HFFc6 (cell line): ENCODE measurements at places on chromosomes 11 and 22.

- no peak for DNase-seq
Observed at GRCh38 chr11:74735365-74735928, 4.2 kb upstream of the CHRDL2 start.

DNA sequence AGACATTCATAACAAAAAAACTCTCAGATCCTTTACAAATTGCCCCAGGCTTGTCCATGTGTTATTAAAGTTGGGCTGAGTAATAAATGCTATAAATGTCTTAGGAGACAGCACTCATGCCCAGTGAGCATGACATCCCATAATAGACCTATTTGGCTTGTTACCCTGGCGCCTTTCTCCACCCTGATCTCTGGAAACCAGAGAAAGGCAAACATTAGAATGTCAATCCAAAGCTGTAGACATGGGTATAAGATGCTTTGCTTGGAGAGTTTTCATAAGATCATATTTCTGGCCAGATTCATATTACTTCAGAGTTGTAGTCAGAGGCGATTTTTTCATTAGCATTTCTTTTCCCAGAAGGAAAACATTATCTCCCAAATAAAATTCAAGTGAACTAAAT is 161.3 kb upstream of the UBASH3B start:
- peak; percentile 30 for DNase-seq

DNA sequence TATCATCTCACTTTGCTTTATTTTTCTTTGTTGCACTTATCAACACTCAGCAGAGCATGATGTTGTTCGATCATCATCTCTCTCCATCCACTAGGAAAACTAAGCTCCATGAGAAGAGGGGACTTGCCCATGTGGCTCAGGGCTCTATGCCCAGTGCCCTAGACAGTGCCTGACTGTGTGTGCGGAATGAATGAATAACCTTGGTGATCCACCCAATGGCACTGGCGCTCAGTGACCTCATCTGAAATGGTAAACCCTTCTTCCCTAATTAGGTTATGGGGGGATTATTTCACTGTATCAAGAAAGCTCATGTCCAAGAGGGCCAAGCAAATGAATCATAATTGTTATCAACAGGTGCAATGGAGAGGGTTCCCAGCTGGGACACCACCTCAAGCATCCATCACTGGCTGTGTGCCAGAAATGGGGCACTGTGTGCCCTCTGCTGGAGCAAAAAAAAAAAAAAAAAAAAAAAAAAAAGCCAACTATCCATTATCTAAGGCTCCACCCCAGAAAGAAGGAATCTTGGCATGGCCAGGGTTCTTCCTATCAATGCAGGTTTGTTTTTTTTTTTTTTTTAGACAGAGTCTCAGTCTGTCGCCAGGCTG is 172.6 kb downstream of the LARGE1 start:
- DNase-seq = no peak

DNA sequence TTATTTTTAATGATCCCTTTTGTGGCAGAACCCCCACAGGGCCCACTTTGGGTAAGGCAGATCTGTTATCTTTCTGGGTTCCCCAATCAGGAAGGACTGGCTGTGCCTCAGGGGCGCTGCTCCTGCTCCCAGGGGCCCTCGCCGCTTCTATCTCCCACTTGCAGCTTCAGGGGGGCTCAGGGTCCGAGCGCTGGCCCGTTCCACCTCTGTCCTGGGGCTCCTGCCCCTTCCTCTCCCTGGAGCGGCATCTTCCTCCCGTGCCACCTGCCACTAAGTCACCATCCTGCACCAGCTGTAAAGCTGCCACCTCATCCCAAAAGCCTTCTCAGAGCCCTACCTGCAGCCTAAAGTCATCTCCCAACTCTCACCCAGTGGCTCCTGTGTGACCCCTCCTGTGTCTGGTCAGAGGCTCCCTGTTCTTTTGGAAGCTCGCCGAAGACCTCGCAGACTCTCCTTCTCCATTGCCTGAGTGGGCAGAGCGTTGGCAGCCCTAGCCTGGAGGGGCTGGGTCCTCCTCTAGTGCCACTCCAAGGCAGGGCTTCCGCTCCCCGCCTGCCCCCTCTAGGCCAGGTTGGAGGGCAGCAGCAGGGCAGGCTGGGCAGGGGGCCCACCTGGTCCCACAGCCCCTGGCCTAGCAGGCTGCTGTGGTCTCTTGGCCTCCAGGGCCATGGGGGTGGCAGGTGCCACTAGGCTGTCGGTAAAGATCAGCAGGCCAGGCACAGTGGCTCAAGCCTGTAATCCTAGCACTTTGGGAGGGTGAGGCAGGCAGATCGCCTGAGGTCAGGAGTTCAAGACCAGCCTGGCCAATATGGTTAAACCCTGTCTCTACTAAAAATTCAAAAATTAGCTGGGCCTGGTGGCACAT is 106.7 kb downstream of the MORC2 start:
- DNase-seq = no peak

GRCh38 chr11:60717956-60718355 is 6.6 kb upstream of the MS4A18 start:
- no peak for DNase-seq

GRCh38 chr11:58334708-58335107 is 24.2 kb downstream of the OR5B17 start:
- peak; percentile 89 for DNase-seq

- DNase-seq = no peak
Observed at GRCh38 chr11:12276356-12276755, 101.0 kb upstream of the PARVA start.

DNA sequence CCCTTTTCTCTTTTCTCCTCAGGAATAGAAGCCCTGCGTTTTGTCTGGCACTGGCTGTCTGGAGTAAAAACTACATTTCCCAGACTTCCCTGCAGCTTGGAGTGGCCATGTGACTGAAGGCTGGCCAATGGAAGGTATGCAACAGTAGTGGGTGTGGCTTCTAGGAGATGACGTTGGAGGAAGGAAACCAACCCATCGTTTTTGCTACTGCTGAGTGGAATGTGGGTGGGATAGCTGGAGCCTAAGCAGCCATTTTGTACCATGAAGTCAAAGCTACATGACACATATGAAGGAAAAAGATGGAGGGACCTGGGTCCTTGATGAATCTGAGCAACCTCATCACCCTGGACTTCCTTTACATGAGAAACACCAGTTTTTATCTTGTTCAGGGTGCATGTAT is 19.6 kb downstream of the FGF3 start:
- peak; percentile 48 for DNase-seq

- no peak for DNase-seq
Observed at GRCh38 chr11:19842505-19842904, 129.9 kb downstream of the NAV2 start.

DNA sequence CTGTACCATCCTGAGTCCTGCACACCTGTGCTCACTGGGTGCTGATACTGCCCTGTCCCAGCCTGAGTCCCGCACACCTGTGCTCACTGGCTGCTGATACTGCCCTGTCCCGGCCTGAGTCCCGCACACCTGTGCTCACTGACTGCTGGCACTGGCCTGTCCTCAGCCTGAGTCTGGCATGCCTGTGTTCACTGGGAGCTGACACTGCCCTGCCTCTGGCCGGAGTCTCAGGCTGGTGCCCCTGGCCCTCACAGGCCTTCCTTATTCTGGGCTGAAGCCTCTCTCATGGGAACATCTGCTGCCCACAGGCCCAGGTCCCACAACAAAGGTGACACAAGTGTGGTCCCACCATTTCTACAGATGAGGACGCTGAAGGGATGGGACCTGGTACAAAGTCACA is 115.1 kb downstream of the MPPED1 start:
- DNase-seq = no peak

DNA sequence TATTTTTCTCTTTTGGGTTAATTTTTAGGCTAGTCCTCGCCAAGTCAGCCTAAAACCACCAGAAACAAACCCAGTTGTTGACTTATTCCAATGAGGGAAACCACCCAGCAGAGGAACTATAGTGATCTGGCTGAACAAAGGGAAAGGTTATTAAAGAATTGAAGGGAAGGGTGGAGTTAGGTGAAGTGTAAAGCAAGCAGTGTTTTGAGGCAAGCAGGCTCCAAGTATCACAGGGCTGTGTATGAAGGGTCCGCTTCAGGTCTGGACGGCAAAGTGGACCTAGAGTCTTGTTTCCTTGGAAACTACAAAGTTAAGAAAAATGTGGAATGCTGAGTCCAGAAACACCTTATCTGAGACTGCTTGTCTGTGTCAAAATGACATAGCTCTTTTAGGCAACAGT is 3.2 kb upstream of the TCN2 start:
- no peak for DNase-seq

DNA sequence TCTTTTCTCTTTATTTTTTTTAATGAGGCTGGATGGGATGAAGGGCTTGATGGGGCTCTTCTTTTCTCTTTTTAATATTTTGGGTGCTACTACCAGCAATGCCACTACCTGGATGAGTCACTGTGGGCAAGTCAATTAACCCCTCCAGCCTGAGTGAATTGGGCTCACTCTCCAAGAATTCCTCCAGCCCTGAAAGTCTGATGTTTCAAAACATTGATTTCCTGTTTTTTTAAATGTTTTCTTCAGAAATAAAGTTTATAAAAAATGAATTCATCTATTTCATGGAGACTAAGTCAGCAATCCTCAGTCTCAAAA is 812 bp upstream of the OR5A2 start:
- no peak for DNase-seq

DNA sequence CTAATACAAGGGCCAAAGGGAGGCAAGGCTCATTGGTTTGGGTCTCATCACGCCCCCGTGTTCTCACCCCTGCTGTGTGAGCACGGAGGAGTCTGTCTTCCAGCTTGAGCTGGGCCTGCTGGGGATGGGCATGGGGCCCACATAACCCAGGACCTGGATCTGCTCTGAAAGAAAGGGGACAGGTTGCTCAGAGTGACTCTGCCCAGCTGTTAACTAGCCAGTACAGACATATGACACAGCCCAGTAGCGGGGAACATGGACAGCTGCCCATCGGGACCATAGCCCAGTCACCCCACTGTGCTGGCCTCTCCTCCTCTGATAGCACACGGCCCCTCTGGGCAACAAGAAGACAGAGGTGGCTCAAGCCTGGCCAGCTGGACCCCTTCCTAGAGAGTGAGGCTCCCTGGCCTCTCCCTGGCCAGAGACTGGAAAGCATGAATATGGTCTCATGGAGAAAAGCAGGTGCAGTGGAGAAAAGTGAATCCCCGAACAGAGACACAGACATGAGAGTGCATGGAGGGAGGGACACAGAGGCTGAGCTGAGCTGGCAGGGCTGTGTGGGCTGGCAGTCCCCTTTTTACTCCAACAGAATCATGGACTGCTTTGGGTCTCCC is 973.9 kb downstream of the BRD1 start:
- DNase-seq = no peak

GRCh38 chr11:26780376-26781085 is 58.7 kb upstream of the SLC5A12 start:
- peak; percentile 9 for DNase-seq

- DNase-seq = no peak
Observed at GRCh38 chr11:44333271-44334218, 23.6 kb upstream of the ALX4 start.

- DNase-seq = no peak
Observed at GRCh38 chr11:88507771-88508417, 170.4 kb upstream of the CTSC start.

GRCh38 chr11:98766903-98767302 is 253.8 kb upstream of the CNTN5 start:
- DNase-seq = no peak

DNA sequence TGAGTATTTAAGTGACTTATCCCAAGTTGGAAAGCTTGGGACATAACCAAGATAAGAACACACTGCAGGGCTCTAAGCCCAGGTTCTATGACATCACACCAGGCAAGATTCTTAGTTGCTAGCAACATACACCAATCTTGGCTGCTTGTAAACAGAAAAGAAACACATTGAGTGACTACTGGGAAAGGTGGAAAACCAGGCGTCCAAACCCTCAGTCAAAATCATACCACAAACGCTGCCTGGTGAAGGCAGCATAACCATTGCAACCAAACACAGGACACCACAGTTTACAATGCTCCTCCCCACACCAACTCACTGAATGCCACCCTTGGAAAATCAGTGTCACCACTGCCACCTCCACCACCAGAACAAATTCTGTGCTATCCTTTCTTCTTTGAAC is 379.9 kb downstream of the TTC28 start:
- DNase-seq = no peak

DNA sequence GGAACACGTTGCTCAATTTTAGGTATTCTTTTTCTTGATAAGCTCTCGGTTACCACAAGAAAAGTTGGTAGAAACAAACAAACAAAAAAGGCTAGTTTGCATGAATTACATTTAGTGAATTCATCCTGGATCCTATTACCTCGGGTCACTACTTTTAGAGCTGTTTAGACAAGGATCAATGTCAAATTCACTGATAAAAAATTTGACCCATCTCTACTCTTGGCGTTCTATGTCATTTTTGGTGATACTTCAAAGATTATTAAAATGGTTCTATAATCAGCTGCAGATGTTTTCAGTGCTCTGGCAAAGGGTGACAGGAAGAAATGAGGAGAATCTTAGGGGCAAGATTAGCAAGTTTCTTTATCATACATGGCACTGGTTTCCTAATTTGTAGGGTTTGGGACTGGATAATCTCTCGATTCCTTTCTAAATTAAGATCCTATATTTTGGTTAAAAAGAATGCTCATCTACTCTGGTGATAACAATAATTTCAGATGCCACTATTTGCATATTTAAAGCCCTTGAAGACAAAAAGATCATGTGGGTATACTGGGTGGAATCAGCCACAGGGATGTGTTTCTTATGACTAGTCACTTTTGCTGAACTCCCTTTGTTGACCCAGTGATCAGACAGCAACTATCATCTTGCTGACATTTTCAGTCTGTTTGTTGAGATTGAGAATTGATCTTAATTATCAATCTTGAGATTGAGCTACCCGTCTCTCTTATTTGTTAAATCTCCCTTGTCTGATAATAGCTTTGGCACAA is 442.9 kb downstream of the AASDHPPT start:
- DNase-seq = no peak

DNA sequence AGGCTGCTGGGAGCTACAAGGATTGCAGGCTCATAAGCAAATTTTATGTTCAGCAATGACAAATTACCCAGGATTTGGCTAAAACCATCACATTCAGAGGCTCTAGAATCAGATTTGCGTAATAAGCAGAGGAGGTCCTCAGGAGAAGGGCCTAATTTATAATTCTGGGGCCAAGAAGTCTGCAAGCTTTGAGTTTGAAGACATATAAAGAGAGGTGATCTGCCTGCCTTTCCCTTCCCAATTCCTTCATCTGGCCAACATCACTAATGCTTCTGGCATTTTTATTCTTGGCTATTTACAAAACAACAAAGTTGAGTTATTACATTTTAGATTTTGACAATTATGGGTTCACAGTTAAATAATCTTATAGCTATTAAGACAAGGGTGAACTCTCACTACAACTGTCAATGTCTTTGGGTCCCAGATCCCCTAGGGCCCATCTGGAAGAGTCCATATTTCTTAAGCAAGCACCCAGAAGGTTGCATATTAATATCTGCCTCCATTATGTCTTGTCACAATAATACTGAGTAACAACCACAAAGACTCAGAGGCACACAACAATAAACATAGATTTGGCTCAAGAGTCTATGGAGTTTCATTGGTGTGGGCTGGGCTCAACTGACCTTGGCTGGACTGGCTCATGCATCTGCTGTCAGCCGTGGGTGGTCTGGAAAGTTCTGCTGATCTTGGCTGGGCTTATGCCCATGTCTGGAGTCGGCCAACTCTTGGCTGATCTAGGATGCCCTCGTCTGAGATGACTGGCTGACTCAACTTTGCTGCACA is 67.2 kb upstream of the CD82 start:
- DNase-seq = no peak

GRCh38 chr11:67345920-67346819 is 7.2 kb downstream of the POLD4 start:
- DNase-seq = peak; percentile 55
